ENCODE measurements at places on chromosomes 7 and 10.
A peak's percentile ranks its signal among the peaks of the same experiment; 100 is the strongest.

- DNase-seq, result no peak
Observed at GRCh38 chr7:141369422-141369821, 181.8 kb upstream of the AGK start.

DNA sequence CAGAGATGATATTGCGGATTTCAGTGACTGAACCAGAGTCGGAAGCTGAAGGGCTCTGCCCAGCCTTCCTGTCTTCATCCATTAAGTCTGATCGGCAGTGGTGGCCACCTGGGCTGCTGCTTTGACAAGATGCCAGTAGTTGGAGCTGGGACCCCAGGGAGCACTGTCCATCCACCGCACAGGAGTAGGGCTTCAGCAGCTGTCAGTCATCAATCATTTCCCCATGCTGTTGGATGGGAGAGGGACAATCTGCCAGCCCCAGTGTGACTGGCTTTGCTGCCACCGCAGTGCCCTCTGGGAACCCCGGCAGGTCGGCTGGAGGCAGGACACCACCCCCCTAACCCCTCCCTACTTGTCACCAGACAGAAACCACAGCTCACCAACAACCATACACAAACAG is 23.0 kb upstream of the GPR146 start:
- DNase-seq, result no peak

DNA sequence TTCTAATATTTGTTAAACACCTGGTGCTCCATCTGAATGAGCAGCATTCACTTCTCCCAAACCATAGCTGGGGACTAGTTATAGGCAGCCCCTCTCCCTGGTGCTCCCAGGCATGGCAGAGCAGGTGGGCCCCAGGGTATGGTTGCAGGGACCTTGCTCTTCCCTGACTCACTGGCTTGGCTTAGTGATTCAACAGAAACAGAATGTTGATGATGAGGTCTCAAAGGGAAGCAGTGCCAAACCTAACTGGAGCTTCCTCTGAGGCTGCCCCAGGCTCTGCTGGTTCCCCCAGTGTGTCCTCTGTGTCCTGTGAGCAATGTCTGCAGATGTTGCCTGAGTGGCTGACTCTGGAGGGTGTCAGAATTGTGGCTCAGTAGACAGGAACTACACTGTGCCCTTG is 3.7 kb downstream of the GPR26 start:
- DNase-seq, result no peak

DNA sequence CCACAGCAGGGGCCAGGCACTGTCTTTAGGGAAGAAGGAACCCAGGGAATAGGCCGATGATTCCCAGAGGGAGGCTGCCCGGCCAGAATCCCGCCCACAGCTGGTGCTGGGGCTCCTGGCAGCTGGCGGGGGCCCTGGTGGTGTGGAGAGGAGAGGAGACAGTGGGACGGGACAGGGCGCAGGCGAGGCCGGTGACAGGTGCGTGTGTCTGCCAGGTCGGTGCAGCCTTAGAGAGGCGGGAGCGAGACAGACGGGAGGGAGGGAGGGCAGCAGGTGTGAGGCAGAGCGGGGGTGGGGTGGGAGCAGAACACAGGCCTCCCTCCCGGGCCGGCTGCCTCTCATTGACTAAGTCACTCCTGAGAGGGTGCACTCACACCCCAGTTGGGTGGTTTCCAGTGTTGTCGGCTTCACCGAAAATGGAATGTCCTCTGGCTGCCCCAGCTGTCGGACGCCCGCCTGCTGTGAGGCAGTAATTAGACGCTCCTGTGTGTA is 55.2 kb downstream of the ELFN1 start:
- DNase-seq, result peak; percentile 84

DNA sequence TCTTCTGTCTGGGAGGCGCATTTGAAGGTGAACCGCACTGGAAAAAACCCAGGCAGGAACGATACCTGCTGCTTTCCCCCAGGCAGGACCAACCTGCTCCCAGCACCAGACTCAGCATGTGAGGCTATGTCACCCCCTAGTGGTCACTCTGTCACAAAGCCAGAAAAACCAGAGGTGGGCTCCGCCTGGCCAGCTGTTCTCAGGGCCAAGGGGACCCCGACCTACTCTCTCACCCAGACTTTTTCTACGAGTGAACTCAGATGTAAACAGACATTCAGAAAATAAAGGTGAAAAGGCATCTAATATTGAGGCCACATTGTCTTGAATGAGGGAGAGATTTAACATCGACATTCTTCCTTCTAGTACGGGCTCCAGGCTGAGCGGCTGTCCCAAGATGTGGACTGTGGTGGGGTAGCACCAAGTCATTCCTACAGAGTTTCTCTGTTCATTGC is 117.3 kb downstream of the PRKAG2 start:
- no peak for DNase-seq

GRCh38 chr10:28248092-28248491 is 54.8 kb downstream of the MPP7 start:
- DNase-seq, result no peak

- DNase-seq, result no peak
Observed at GRCh38 chr10:70880077-70880534, 8.3 kb downstream of the PCBD1 start.

DNA sequence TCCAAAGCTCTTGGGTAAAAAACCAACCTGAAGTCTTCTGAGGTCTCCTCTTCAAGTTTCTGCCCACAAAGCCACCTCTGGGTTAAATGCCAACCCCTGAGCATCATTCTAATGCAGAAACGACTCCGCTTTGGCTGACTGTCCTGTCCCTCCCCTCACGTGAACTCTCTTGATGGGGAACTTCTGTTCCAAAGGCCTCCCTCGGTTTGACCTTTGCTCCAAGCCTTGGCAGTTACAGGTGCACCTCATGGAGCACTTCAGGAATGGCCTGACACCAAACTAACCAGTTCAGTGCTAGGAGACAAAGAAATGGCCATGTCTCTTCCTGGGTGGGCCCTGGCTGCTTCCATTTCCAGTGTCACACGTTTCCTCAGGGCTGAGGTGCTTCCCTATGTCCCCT is 20.0 kb downstream of the CAMK2G start:
- no peak for DNase-seq

GRCh38 chr10:76928565-76928964 is 709.0 kb downstream of the KCNMA1 start:
- no peak for DNase-seq

GRCh38 chr10:123147635-123148413 is at the start of gene HMX2:
Gene HMX2, plus strand, starts transcription at chr10:123148136. Its CDS starts 243 bp downstream, at chr10:123148379.
- DNase-seq, result no peak

DNA sequence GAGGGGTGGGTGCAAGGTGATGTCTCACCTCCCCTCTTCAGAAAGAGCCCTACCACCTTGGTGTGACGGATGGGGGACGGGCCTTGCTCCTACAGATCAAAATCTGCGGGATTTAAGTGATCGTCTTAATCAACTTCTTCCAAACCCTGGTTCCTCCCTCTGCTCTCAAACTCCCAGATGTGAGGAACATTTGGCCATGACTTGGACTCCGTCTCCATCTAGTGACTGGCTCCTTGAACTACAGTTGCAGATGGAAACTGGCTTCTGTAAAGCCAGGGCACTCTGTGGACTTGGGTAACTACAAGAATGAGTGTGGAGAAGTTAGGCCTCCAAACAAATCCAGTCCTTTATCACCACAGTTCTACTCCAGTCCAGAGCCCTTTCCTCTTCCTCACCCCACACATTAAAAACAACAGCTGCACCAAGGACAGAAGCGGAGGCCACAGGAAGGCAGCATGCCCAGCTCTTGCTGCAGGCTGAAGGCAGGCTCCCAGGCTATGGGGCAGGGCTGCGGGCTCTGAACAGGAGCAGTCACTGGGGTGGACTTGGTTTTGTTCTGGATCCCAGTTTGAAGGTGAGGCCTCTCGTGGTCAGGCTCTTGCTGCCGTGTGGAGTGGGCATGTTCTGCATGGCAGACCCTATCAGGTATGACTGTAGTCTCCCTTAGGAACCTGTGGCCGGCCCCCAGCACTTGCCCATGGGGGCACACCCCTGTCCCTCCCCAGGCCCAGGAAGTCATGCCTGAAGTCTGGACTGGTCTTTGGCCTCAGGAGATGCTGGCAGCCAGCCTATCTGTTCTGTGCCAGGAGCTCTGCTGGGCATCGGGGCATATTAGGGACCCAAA is 79.4 kb downstream of the VWC2 start:
- DNase-seq, result no peak

- no peak for DNase-seq
Observed at GRCh38 chr10:62239994-62240393, 28.6 kb downstream of the RTKN2 start.

DNA sequence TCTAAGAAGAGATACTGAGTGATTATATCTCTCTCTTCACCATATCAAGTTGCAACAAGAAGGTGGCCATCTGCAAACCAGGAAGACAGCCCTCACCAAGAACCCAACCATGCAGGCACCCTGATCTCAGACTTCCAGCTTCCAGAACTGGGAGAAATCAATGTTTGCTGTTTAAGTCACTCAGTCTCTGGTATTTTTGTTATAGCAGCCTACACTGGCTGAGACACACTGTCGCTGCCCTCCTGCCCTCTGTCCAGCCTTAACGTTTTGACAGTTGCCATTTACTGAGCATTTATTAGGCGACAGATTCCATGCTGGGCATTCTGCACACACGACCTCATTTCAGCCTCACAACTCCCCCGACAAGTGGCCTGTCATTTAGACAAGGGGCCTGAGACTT is 9.5 kb upstream of the HMX3 start:
- peak; percentile 9 for DNase-seq

- no peak for DNase-seq
Observed at GRCh38 chr10:86836044-86836443, 79.6 kb downstream of the BMPR1A start.

DNA sequence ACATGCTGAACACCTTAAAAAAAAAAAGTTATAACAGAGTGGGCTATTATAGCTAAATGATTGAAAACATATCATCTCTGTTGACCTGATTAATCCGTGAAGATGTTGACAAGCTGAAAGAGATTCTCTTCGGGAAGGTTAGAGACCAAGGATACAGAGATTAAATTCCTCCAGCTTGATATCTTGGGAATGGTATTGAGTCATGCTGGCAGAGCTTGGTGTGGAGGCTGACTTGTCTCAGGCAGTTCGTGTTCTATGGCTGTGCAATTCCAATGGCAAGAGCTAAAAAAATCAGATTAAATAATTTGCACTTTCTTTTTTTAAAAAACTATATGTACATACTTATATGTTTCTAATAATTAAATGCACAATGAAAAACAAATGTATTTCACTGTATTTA is 24.9 kb upstream of the CACNA2D1 start:
- no peak for DNase-seq

- peak; percentile 47 for DNase-seq
Observed at GRCh38 chr7:44291066-44291732, 34.2 kb downstream of the CAMK2B start.

Data from left forelimb (tissue), 1 donor.